ENCODE measurements at places on chromosomes 12 and 14. TPM values are rescaled to one million over a fixed set of nuclear protein-coding genes. Genes with fewer than 3 reads are reported as not detected.

DNA sequence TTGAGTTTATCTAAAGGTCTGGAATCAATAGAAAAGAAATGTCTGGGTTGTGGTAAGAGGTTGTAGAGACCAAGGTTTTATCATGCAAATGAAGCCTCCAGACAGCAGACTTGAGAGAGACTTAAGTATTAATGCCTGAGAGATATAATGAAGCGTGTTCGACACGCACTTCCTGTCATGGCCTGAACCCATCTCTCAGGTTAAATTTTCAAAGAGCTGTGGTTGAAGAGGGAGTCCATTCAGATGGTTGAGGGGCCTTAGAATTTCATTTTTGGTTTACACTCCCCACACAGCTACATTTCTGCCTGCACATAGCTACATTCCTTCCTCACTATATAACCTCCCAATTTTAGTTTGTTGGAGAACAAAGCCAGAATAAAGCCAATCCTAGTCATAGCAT is 10.1 kb upstream of the CLEC12A start:
- H3K4me3 ChIP-seq: no peak overlapping the region
- DNase-seq: no peak
- no peaks in the 10 kb centered on the region for H3K27me3 ChIP-seq
- no peak overlapping the region for H3K27ac ChIP-seq

GRCh38 chr12:2324387-2324786 is 271.6 kb downstream of the CACNA1C start:
- H3K4me3 ChIP-seq: no peak overlapping the region
- H3K4me1 ChIP-seq: no peaks in the 10 kb centered on the region
- H3K27me3 ChIP-seq: peaks cover 17% of the 10 kb centered on the region

The FAM222A gene
- total RNA-seq: 0.55 TPM

- no peak overlapping the region for H3K27ac ChIP-seq
- H3K4me1 ChIP-seq: no peaks in the 10 kb centered on the region
- peaks cover 6% of the 10 kb centered on the region for H3K27me3 ChIP-seq
- no peak for DNase-seq
These were observed 40.8 kb downstream of the DBX2 start for GRCh38 chr12:45010059-45010458.

DNA sequence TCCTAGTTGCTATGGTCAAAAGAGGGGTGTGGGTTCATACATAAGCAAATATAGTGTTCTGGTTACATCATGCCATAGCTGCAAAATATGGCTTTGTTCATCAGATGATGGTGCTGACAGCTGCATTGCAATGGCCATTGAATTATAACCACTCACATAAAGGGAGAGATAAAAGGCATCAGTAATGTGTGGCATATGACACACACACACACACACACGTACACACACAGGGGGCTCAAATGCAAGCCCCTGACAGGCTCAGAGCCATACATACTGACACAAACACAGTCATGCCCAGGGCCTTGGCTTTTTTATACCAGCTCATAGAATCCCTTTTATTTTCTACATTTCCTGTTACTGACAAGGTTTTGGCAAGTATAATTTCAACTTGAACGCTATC is 698.9 kb downstream of the BCL11B start:
- H3K27ac ChIP-seq: no peak overlapping the region
- H3K27me3 ChIP-seq: no peaks in the 10 kb centered on the region
- no peak overlapping the region for H3K4me3 ChIP-seq
- H3K36me3 ChIP-seq: no peaks in the 10 kb centered on the region
- DNase-seq: no peak
- H3K4me1 ChIP-seq: no peaks in the 10 kb centered on the region

All from activated T-cell treated with anti-CD3 and anti-CD28 coated beads, Interleukin-2, amount 50 U/mL, for 72 hours (primary cell).